ENCODE measurements at places on chromosomes 2 and 18.
A peak's percentile ranks its signal among the peaks of the same experiment; 100 is the strongest.

DNA sequence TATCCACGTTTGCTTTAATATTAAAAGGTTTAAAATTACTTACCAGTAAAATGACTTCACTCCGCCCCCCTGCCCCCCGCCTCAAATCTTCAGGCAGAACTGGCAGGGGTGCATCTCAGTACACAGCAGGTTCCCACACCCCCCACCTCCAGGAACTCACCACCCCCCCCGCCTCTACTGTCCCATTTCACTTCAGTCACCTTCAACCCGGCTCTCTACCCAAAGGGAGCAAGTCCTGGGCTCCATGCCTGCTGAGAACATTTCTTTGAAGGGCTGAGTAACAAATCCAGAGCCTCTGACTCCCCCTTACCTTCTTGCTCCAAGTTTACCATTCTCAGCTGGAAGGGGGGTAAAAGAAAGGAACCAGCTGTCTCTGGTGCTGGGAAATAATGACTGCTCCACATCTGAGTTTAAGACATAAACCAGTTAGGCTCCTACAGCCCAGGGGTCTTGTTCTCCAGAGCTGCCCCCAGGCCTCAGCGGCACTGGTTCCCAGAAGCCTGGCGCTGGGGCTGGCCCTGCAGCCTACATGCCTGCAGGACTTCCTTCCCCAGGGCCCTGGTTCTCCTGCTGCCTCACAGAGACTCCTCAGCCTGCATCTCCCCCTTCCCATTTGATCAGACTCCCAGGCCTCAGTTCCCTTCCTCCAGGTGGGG is 42.8 kb downstream of the DNMT3A start:
- no peak for DNase-seq

DNA sequence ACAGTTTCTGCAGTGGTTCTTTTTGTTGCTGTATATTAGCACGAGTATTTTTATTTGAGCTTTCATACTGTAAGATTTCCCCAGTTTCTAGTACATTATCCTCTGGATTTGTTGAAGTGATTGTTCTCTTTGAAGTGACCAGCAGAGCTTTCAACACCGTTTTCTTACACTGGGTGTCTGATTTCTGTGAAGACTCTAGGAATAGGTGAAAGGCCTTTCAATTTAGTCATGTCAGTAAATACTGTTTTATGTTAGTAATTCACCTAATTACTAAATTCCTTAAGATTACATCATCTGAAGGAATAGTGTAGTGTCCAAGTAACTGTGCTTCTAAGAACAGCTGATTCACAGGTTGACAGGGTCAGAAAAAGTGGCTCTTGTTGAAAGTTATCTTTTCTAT is 2.3 kb downstream of the PPM1B start:
- DNase-seq = peak; percentile 24

- no peak for DNase-seq
Observed at GRCh38 chr2:22748909-22749308, 636.1 kb upstream of the KLHL29 start.

- no peak for DNase-seq
Observed at GRCh38 chr2:54432251-54433015, 23.7 kb upstream of the SPTBN1 start.

GRCh38 chr18:40250236-40250635 is 1704.8 kb upstream of the PIK3C3 start:
- DNase-seq = no peak

- no peak for DNase-seq
Observed at GRCh38 chr2:29065068-29065811, 9.1 kb downstream of the PCARE start.

DNA sequence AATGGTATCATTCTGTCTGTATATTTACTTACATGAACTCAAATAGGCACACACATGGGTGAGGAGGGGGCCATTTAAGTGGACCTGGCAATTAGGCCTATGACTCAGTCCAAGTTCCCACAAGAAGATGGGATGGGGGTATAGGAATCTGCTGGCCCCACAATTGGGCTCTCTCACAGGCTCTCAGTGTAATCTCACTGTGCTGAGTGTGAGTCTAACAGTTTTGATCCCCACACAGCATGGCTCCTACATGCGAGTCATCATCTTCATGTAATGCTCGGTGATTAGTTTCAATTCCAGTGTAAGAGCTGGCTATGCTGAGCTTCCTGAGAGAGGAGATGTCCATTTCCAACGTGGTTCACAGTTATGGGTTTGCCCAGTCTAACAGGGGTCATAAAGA is 114.0 kb downstream of the GATA6 start:
- DNase-seq = peak; percentile 9

GRCh38 chr18:47748847-47749599 is 181.4 kb downstream of the SMAD2 start:
- DNase-seq = no peak

GRCh38 chr18:45793264-45793965 is 32.1 kb upstream of the SIGLEC15 start:
- DNase-seq = peak; percentile 42

DNA sequence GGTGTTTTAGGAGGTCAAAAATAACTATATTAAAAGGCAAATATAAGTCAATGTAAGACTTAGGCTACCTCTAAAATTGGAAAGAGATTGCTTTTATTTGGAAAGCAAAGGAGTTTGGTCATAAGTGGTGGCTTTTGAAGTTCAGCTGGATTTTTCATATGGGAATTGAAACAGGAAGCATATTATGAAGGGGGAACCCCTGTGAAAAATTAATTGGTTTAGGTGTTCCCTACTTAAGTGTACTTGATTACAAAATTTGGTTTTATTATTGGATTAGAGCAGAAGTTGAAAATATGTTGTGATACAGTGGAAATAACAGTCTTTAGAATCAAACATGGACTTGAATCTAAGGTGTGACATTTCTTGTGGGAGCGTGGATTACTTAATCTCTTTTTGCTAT is 121.4 kb upstream of the TTC27 start:
- DNase-seq = no peak
